ENCODE measurements at places on chromosomes 7 and 10.

GRCh38 chr7:159116581-159117339 lies 27.9 kb downstream of the VIPR2 start:
- DNase-seq, result no peak

DNA sequence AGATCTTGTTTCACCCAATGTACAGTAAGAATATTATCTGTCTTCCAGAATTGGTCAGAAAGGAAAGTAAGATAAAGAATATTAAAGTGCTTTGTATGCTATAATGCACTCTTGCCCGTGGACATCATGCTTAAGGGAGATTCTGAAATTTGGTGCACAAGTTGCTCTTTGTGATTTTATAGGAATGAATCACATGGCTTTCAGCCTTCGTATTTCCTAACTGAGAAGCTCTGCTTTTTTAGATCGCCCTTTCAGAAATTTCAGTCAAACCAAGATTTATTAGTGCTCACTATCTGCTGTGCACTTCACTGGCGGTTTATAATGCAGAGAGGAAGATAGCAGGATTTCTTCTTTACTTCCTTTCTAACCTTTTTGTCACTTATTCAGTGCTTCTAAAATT lies 1248.5 kb upstream of the LRRN3 start:
- no peak for DNase-seq

DNA sequence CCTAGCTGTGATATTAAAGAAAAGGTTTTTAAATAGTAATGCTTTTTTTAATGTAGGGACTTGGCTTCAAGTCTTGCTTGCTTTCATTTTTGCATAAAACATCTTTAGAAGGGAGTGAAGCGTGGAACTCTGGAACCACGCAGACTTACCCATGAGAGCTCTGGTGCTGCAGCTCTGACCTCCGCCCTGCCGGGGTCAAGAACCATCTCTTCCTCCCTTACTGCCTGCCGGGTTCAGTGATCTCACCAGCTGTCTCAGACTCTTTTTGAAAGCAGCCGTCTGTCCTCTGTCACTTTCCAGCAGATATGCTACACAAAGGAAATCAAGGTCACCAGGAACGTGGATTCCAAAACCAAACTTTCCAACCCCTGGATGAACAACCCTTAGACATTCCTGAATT lies 353.8 kb downstream of the GPR37 start:
- no peak for DNase-seq

DNA sequence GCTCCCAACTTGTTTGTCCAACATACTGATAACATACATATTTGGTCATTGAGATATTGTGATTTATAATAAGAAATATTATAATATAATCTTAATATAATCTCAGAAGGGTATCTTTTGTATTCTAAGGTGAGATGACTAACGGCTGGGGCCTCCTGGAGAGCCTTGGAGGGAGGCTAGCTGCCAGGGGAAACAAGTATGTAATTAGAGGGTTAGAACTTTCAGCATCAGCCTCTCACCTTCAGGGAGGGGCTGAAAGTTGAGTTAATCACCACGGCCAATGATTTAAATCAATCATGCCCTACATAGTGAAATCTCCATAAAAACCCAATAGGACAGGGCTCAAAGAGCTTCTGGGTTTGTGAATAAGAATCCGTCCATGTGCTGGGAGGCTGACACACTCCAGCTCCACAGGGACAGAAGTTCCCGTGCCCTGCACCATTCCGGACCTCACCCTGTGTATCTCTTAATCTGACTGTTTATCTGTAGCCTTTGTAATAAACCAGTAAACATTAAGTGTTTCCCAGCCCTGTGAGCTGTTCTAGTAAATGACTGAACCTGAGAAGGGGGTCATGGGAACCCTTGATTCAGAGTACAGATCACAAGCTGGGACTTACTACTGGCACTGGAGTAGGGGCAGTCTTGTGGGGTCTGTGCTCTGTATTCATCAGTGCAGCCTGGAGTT lies 86.3 kb upstream of the STEAP1B start:
- no peak for DNase-seq

DNA sequence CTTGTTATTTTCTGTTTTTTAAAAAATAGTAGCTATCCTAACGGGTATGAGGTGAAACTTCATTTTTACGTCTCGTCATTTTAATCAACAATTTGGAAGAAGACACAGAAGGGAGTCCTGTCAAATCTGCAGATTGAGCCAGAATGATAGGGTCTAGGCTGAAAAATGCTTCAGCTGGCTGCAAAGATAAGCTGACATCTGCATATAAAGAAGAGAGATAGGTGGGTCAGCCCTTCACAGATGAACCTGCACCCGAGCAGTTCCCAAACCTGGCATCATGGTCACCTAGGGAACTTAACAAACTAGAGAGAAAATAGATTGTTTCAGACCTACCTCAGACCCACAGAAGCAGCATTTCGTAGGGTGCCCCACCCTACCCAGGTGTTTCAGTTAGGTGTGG lies 35.2 kb upstream of the BMPR1A start:
- DNase-seq, result no peak

- no peak for DNase-seq
Observed at GRCh38 chr10:58706836-58707235, 194.2 kb downstream of the BICC1 start.

DNA sequence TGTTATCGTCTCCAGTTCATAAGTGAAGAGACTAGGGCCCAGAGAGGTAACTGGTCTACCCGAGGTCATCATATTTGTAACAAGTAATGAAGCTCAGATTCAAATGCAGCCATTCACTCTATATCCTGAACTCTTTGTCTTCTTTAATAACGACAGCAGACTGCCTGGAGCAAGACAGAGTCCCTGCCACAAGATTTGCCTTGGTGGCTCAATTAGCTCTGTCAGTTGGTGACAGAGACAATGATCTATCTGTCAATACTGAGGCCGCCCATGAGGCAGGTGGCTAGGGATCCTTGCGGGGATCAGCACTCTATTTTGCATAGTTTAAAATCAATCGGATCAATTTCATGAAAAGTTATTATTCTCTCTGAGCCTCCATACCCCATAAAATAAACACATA lies 43.9 kb downstream of the SH3PXD2A start:
- no peak for DNase-seq

- no peak for DNase-seq
Observed at GRCh38 chr7:17677408-17677807, 262.9 kb downstream of the SNX13 start.

DNA sequence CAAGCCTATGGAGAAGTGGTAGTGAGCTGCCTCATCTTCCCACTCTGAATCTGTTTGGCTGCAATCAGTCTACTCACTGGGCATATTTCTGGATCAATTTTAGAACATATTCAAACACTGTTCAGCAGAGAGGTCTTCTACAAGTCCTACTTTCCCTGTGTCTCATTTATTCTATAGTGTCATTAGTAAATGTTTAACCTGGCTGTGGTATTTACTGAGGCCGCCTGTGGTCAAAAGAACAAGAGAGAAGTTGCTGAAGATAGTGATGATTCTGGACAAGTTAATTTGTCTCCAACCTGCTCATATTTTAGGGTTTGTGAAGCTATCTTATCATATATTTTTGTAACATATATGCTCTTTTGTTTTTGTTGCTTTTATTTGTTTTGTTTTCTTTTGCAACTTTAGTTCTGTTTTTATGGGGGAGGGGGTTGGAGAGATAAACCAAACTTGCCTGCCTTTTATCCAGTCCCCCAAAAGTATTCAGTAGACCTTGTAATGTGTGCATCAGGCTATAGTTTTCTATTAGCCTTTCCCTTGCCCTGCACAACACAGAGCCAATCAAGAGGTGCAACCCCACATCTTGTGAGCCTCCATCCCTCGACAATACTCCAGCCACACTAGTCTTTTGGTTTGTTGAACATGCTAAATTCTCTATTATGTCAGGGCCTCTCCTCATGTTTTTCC lies 362.8 kb upstream of the MBL2 start:
- DNase-seq, result no peak

GRCh38 chr10:130064783-130065182 lies 45.8 kb downstream of the C10orf143 start:
- no peak for DNase-seq

GRCh38 chr7:24133691-24134090 lies 150.3 kb upstream of the NPY start:
- no peak for DNase-seq
